Mesothelial cell of epicardium (in vitro differentiated cells): ENCODE measurements at places on chromosomes 6 and 20.

GRCh38 chr6:5135788-5136376, 50.7 kb downstream of the PPP1R3G start:
- no peak for DNase-seq

GRCh38 chr6:16491666-16492313, 253.4 kb downstream of the GMPR start:
- no peak for DNase-seq

DNA sequence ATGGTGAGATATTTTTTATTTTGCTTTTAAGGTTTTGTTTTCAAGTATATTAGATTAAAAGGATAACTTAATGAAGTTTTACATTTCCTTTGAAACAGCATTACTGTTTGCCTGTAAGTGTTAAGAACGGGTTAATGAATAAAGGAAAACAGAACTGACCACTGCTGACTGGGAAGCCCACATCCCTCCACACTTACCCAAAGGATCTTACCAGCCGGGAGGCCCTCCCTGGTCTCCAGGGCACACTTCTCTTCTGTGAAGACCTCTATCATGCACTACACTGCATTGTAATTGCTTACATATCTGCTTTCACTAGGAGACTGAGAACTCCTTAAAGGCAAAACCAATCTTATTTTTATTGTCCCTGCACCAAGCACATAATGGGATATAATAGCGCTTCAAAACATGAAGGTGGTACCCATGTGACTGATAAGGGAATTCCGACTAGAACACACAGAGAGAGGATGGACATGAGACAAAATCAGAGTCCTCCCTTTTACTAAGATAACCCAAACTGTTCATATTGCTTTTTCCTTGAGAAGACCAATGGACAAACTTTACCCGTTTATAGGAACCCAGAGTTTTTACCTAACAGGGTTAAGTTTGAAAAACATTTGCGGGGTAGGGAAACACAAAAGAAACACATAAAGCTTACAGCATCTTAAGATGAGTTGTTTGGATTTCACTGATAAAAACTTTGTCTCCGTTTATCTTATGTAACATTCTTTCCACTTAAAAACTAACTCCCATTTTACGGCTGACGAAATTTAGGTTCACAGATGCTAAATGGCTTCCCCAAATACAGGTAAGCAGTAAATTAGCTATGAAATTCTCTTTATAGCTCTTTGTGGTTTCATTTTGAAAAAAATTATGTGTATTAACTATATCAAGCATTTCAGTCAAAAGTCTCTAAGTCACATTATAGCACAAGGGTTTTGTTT, 8.7 kb downstream of the EZR start:
- DNase-seq: no peak

- no peak for DNase-seq
These were observed 8.3 kb downstream of the PPP1R3G start for GRCh38 chr6:5093231-5094015.

GRCh38 chr20:63636752-63637628, 10.1 kb upstream of the GMEB2 start:
- DNase-seq: no peak

DNA sequence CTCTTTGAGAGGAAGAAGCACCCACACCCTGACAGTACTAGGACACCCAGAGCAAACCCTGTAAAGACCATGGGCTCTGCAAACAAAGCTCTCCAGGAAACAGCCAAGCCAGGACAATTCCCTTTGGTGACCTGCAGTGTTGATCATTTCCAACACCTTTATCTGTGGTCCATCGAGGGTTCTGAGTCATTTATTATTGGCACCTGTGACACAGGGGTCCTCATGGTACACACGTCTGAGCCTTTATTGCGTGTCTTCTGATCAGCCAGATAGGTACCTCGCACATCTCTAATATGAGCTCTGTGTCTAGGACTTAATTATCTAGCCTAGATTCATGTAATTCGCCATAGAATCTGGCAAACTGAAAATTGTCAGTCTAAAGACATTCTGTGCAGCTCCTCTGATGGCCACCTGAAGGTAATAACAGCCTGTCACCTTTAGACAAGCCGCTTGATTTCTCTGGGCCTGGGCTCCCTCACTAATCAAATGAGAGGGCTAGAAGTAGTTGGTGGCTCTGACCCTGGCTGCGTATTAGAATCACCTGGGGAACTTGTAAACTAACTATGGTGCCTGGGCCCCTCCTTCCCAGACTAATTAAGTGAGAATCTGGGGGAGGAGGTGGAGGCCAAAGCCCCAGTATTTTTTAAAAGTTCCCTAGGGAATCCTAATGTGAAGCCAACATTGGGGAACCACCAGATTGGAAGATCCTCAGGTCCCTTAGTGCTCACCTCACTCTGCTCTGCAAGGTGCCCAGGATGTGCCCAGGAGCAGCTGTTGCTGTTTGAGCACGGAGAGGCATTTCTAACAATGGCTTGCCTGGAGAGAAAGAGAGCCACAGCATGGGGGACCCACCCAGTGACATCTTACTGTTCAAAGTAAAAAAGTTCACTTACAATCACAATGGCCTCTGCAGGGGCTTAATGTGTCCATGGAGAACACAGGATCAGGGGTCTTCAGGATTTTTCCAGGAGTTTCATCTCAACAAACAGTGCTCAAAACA, 122.0 kb upstream of the ARID1B start:
- DNase-seq: no peak

GRCh38 chr6:83546636-83547035, 34.3 kb downstream of the PRSS35 start:
- DNase-seq: no peak

GRCh38 chr20:49507741-49508434, 25.4 kb upstream of the KCNB1 start:
- DNase-seq: no peak

GRCh38 chr6:77815531-77815930, 162.7 kb downstream of the MEI4 start:
- DNase-seq: no peak

DNA sequence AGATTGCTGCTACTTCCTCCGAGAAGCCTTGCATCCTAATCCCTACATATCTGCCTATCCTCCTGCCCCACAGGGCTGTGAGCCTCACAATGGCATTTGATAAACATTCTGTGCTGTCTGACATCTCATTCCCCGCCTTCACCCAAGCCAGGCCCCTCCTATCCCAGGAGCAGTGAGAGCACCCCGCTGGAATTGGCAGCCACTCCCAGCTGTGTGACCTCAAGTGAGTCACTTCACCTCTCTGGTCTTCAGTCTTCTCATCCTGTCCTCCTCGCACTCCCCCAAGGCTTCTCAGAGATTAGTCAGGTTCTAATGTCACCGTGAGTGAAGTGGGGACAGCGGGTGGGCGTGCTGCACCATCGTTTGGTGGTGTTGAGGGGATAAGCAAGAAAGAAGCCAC, 81.7 kb downstream of the CDH22 start:
- DNase-seq: no peak

GRCh38 chr20:30502670-30503069, 754.8 kb upstream of the DEFB115 start:
- DNase-seq: no peak

- peak; percentile 30 for DNase-seq
These were observed 659 bp downstream of the CEP85L start for GRCh38 chr6:118650582-118651281.

- no peak for DNase-seq
These were observed 2.8 kb upstream of the FOXC1 start for GRCh38 chr6:1606780-1607515.

- DNase-seq: no peak
These were observed 16.1 kb upstream of the ATP9A start for GRCh38 chr20:51784299-51784698.

GRCh38 chr20:41769592-41770018, 151.4 kb upstream of the CHD6 start:
- no peak for DNase-seq

DNA sequence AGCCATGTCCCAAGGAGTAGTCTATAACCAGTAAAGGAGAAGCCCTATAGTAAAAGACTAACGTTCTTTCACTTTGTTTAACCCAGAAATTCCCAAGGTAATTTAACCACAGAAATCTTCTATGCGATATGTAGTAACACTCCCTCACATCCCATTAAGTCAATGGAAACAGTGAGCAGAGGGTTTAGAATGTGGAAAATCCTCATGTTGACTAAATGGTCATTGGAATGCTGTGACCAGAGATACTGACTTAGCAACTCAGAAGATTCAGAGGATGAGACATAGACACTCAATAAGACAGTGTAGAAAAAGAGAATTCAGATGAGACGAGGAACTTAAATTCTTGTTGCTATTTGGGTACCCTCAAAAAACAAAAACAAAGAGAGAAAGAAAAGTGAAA, 562.2 kb upstream of the NOX3 start:
- no peak for DNase-seq

- DNase-seq: no peak
These were observed 27.0 kb downstream of the CBFA2T2 start for GRCh38 chr20:33516882-33517281.

- no peak for DNase-seq
These were observed 122.1 kb upstream of the MLN start for GRCh38 chr6:33925936-33926335.

GRCh38 chr20:59217794-59218280, 54.2 kb downstream of the ZNF831 start:
- no peak for DNase-seq

- DNase-seq: no peak
These were observed 27.2 kb upstream of the QKI start for GRCh38 chr6:163387317-163387716.

GRCh38 chr6:143872201-143872600, 7.9 kb downstream of the ZC2HC1B start:
- DNase-seq: no peak

DNA sequence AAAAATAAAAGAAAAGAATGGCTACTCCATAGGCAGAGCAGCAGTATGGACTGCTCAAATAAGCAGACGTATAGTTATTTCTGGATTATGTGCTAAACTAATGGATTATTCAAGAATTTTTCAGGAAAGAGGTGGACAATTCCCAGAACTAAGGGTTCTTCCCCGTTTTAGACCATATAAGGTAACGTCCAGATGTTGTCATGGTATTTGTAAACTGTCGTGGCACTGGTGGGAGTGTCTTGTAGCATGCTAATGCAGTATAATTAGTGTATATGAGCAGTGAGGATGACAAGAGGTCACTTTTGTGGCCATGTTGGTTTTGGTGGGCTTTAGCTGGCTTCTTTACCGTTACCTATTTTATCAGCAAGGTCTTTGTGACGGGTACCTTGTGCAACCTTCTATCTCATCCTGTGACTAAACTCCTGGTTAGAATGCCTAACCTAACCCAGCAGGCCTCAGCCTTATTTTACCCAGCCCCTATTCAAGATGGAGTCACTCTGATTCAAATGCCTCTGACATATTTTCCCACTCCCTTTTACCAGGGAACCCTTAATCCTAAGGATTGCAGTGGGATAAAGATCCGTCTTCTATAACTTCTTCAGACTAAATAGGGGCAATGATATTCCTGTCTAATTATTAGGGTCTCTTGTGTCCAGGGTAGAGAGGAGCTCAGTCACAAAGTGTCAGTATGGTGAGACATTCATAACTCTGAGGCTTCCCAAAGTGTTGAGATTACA, 11.1 kb upstream of the TRIM38 start:
- DNase-seq: no peak

GRCh38 chr6:144449911-144450597, 164.9 kb downstream of the UTRN start:
- no peak for DNase-seq

DNA sequence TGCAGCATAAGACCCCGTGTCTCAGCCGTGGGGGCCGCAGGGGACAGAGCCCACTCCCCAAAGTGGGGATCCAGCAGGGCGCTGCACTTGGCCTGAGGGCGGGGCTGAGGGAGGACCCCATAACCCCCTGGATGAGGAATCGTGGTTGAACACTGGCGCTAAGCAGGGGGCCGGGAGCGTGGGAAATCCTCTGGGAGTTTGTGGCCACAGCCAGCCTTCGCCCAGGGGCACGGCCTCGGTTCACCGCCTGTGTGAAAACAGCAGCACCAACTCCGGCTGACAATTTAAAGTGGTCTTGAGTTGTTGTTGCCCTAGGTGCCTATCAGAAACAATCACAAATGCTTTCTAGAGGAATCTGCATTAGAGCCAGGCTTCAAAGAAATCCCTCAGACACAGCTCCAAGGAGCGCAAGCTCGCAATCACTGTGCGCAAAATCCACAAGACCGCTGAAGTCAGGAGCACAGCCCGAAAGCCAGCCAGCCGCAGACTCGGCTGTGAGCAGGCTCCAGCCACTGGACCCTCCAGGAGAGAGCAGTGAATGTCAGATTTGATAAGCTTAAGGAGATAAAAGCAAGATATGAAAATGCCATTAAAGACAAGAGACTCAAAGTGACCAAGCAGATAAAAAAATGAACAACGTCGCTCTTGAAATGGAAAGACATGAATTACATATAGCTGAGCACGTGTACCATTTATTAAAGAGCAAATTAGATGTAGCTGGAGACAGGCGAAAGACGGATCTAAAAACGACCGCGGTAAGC, 10.9 kb upstream of the RPS6KA2 start:
- no peak for DNase-seq

DNA sequence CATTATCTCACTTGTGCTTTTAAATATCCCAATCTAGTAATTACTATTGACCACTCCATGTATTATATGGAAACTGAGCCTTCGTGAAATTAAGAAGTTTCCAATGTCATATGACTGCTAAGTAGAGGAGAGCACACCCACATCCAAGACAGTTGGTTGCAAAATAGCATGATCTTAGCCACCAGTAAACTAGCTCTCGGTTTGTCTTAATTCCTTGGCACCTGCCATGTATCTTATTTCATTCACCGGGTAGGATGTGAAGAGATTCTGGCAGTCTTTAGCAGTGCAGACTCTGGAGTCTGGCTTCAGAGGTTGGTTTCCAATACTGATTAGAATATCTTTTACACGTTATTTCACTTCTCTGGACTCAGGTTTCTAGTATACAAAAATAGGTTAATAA, 270.3 kb downstream of the LAMA2 start:
- no peak for DNase-seq

- peak; percentile 42 for DNase-seq
These were observed 205.9 kb downstream of the ZMYND8 start for GRCh38 chr20:47150403-47151152.

- DNase-seq: no peak
These were observed 47.6 kb upstream of the SIM1 start for GRCh38 chr6:100512203-100512862.

DNA sequence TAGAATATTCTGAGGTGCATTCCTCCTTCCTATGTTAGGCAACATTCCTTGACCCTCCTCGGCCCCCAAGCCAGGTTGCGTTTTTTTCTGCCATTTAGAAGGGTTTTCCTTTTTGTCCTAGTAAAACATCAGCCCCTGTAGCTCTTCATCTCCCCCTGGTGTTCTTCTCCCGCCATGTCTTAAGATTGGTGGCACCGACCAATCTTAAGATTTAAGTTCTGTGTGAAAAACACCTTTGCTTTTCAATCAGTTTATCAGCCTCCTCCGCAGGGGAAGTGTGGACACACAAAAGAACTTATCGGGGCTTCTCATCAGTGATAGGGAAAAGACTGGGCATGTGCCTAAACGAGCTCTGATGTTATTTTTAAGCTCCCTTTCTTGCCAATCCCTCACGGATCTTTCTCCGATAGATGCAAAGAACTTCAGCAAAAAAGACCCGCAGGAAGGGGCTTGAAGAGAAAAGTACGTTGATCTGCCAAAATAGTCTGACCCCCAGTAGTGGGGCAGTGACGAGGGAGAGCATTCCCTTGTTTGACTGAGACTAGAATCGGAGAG, 719 bp upstream of the EDN1 start:
- no peak for DNase-seq

- DNase-seq: peak; percentile 33
These were observed 113.5 kb upstream of the BTN3A2 start for GRCh38 chr6:26251354-26252076.
